CD4-positive, alpha-beta memory T cell (primary cell): ENCODE measurements at places on chromosomes 6 and 20. TPM values are rescaled to one million over a fixed set of nuclear protein-coding genes. Genes with fewer than 3 reads are reported as not detected.
A peak's percentile ranks its signal among the peaks of the same experiment; 100 is the strongest.

DNA sequence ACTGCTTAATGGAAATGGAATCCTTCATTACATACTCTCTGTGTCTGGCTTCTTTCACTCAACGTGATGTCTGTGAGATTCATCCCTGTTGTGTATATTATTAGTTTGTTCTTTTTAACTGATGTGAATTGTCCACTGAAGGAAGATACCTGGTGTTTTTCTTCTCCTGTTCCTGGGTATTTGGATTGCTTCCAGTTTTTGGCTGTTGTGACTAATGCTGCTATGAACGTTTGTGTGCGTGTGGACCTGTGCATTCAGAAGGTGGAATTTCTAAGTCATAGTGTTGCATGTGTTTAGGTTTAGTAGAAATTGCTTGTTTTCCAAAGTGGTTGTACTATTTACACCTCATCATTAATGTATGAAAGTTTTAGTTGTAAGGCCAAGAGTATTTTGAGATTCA, 3.8 kb downstream of the TULP4 start:
- H3K36me3 ChIP-seq: no peaks in the 10 kb centered on the region
- no peaks in the 10 kb centered on the region for H3K4me1 ChIP-seq
- no peak for DNase-seq
- no peak overlapping the region for H3K27ac ChIP-seq
- H3K27me3 ChIP-seq: no peaks in the 10 kb centered on the region

DNA sequence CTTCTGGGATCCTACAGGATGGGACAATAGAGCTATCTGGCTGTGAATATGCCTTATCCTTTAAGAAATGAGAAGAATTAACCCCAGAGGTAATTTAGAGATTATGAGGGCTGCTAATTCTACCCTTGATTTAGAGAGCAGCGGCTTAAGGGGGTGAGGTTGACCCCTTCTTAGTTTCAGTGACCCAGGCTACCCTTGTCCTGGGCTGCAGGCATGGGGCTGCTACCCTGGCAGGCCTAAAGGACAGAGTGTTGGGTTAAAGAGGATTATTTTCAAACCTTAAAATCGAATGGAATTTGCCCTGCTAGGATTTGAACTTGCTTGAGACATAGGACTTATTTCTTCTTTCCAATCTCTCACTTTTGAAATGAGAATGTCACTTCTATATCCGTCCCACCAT, 1343.4 kb downstream of the HACE1 start:
- no peaks in the 10 kb centered on the region for H3K4me1 ChIP-seq
- H3K27ac ChIP-seq: no peak overlapping the region
- no peaks in the 10 kb centered on the region for H3K27me3 ChIP-seq
- no peak overlapping the region for H3K4me3 ChIP-seq

- no peaks in the 10 kb centered on the region for H3K4me1 ChIP-seq
- no peaks in the 10 kb centered on the region for H3K27me3 ChIP-seq
- no peaks in the 10 kb centered on the region for H3K36me3 ChIP-seq
- H3K27ac ChIP-seq: no peak overlapping the region
- DNase-seq: no peak
Observed at GRCh38 chr20:11553603-11554002, 364.1 kb upstream of the BTBD3 start.

DNA sequence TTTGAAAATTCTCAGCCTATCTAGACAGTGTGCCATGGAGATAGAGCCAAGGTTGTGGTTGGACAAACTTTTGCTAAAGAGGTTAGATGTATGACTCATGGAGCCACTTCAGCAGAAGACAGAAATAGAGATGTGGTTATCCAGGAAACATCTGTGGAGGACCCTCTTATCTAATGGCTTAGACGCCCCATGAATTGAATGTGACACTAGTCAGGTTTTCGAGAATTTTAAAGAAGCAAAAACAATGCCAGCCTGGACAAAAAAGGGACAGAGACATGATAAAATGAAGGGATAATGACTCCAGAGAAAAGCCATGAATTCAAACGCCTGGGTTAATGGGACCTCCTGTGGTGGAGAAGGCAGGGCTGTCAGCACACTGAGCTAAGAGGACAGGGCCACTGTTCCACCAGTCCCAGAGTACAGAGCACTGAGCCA, 280.5 kb downstream of the CLVS2 start:
- no peaks in the 10 kb centered on the region for H3K4me1 ChIP-seq
- H3K27me3 ChIP-seq: no peaks in the 10 kb centered on the region
- H3K36me3 ChIP-seq: no peaks in the 10 kb centered on the region
- DNase-seq: no peak
- no peak overlapping the region for H3K4me3 ChIP-seq

DNA sequence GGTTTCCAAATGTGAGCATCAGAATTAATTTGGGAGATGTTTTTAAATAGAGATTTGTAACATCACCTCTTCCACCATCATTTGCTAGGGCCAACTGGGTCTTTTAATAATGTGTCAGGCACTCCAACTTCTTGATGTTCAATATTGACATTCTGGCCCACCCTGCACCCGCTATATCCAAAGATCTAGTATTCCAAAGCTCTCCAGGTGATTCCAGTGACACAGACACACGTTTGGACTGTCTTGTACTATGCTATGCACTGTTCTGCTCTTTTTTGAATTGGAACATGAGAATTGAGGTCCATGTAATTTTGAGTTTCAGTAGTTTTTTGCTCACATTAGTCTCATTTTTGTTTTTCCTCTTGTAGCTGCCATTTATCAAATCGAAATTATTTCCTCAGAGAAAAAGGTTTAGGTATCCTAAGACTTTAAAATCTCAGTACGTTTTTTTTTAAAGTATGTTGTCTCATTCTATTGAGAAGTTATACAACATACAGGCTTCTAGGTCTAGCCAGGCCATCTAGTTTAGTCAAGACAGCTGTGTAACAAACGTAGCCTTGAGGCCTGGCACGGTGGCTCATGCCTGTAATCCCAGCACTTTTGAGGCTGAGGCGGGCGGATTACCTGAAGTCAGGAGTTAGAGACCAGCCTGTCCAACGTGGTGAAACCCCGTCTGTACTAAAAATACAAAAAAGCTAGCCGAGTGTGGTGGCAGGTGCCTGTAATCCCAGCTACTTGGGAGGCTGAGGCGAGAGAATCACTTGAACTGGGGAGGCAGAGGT, 3.1 kb downstream of the BICRAL start:
- DNase-seq: no peak
- peaks cover 69% of the 10 kb centered on the region for H3K4me1 ChIP-seq
- H3K27me3 ChIP-seq: no peaks in the 10 kb centered on the region
- H3K27ac ChIP-seq: peak overlapping the region; percentile 100

The MARCKS gene
- total RNA-seq: 2.7 TPM

GRCh38 chr6:100484474-100484873, 19.8 kb upstream of the SIM1 start:
- H3K4me1 ChIP-seq: no peaks in the 10 kb centered on the region
- H3K4me3 ChIP-seq: no peak overlapping the region
- H3K36me3 ChIP-seq: no peaks in the 10 kb centered on the region

The TP53TG5 gene
- not detected for total RNA-seq

- no peaks in the 10 kb centered on the region for H3K36me3 ChIP-seq
- H3K4me1 ChIP-seq: peaks cover 24% of the 10 kb centered on the region
- peaks cover 26% of the 10 kb centered on the region for H3K27me3 ChIP-seq
- no peak overlapping the region for H3K27ac ChIP-seq
Observed at GRCh38 chr6:107493158-107494057, 3.5 kb downstream of the SOBP start.
